Osteocyte (in vitro differentiated cells): ENCODE measurements at places on chromosomes 5 and 9. TPM values are rescaled to one million over a fixed set of nuclear protein-coding genes. Genes with fewer than 3 reads are reported as not detected.

The SPATA24 gene
- 4.6 TPM in 2 replicates for total RNA-seq

The TSSK1B gene
- 0.21 and 0.42 TPM in 2 replicates for total RNA-seq

The CDX1 gene
- total RNA-seq, result 0.71 and 1.0 TPM in 2 replicates

The PCDHA1 gene
- total RNA-seq, result not detected in 2 replicates

The SNCAIP gene
- 4.2 and 6.0 TPM in 2 replicates for total RNA-seq

The PCDHGC4 gene
- total RNA-seq, result 2.8 and 3.7 TPM in 2 replicates

DNA sequence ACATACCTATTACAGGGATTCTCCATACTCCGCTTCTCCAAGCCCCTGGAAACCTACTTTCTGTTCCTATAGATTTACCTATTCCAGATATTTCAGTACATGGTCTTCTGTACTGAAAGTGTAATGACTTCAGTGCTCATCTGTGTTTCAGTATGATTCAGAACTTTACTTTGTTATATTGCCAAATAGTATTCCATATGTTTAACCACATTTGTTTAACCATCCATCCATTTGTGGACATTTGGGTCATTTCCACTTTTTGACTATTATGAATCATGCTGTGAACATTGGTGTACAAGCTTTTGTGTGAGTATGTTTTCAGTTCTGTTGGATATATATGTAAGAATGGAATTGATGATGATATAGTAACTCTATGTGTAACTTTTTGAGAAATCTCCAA is 188.9 kb downstream of the PDZD2 start:
- no peaks in the 10 kb centered on the region for H3K36me3 ChIP-seq
- H3K4me1 ChIP-seq, result peaks cover 2% of the 10 kb centered on the region
- peaks cover 25% of the 10 kb centered on the region for H3K27me3 ChIP-seq
- no peak for DNase-seq

- H3K27me3 ChIP-seq, result peaks cover 22% of the 10 kb centered on the region
- no peak overlapping the region for H3K4me3 ChIP-seq
- H3K27ac ChIP-seq, result no peak overlapping the region
- peaks cover 4% of the 10 kb centered on the region for H3K4me1 ChIP-seq
These were observed 51.0 kb upstream of the APC start for GRCh38 chr5:112686675-112687074.
